ENCODE measurements at places on chromosomes 13 and 19. TPM values are rescaled to one million over a fixed set of nuclear protein-coding genes. Genes with fewer than 3 reads are reported as not detected.

The PABPC3 gene
- total RNA-seq, result 0.09 TPM

The CGB3 gene
- not detected for total RNA-seq

The FFAR3 gene
- total RNA-seq, result 0.14 TPM

The ATP4B gene
- not detected for total RNA-seq

All from smooth muscle cell of bladder (primary cell).